Naive B cell (primary cell): ENCODE measurements at places on chromosomes 2 and 18.

DNA sequence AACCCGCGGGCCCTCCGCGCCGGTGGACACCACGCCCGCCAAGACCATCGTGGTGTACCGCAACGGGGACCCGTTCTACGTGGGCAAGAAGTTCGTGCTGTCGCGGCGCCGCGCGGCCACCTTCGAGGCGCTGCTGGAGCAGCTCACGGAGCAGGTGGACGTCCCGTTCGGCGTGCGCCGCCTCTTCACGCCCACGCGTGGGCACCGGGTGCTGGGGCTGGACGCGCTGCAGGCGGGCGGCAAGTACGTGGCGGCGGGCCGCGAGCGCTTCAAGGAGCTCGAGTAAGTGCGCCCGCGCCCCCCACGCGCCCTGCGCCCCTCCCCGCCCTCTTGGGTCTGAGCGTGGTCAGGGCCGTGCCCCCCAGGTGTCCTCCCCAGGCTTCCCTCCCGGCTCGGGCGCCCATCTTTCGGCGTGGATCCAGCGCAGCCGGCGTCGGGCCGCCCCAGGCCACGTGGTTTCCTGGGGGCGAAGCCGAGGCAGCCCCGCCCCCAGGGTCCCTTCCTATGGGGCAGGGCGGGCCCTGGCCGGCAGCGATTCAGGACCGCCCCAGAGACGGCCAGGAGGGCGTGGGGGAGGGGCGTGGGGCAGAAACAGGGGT lies 481 bp downstream of the DCDC2C start:
- peaks cover 49% of the 10 kb centered on the region for H3K27me3 ChIP-seq
- no peaks in the 10 kb centered on the region for H3K4me1 ChIP-seq
- DNase-seq, result no peak
- H3K27ac ChIP-seq, result no peak overlapping the region

GRCh38 chr2:171154348-171154747 lies 6.3 kb downstream of the TLK1 start:
- DNase-seq, result no peak
- no peaks in the 10 kb centered on the region for H3K36me3 ChIP-seq
- peaks cover 63% of the 10 kb centered on the region for H3K4me1 ChIP-seq
- H3K4me3 ChIP-seq, result no peak overlapping the region
- H3K27ac ChIP-seq, result no peak overlapping the region

GRCh38 chr18:1604751-1605150 lies 700.1 kb downstream of the ADCYAP1 start:
- no peak for DNase-seq
- no peaks in the 10 kb centered on the region for H3K36me3 ChIP-seq
- peak overlapping the region; percentile 27 for H3K27ac ChIP-seq
- peaks cover 13% of the 10 kb centered on the region for H3K27me3 ChIP-seq
- no peaks in the 10 kb centered on the region for H3K4me1 ChIP-seq

- H3K4me3 ChIP-seq, result no peak overlapping the region
- no peak for DNase-seq
- H3K27ac ChIP-seq, result no peak overlapping the region
- H3K27me3 ChIP-seq, result no peaks in the 10 kb centered on the region
Observed at GRCh38 chr18:13628211-13628610, 98.1 kb downstream of the FAM210A start.

DNA sequence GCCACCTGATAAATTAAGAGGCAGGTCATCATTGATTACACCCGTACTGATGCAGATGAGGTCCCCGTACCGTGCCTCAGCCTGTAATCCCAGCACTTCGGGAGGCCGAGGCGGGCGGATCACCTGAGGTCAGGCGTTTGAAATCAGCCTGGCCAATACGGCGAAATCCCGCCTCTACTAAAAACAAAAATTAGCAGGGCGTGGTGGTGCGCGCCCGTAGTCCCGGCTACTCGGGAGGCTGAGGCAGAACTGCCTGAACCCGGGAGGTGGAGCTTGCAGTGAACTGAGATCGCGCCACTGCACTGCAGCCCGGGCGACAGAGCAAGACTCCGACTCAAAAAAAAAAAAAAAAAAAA lies 683 bp upstream of the ENOSF1 start:
- peaks cover 12% of the 10 kb centered on the region for H3K4me1 ChIP-seq
- DNase-seq, result no peak
- no peak overlapping the region for H3K27ac ChIP-seq
- H3K36me3 ChIP-seq, result no peaks in the 10 kb centered on the region
- H3K27me3 ChIP-seq, result peaks cover 24% of the 10 kb centered on the region
